ENCODE measurements at places on chromosomes 13 and 19.
A peak's percentile ranks its signal among the peaks of the same experiment; 100 is the strongest.

GRCh38 chr13:61275736-61276135 lies 139.9 kb downstream of the PCDH20 start:
- no peak for DNase-seq

DNA sequence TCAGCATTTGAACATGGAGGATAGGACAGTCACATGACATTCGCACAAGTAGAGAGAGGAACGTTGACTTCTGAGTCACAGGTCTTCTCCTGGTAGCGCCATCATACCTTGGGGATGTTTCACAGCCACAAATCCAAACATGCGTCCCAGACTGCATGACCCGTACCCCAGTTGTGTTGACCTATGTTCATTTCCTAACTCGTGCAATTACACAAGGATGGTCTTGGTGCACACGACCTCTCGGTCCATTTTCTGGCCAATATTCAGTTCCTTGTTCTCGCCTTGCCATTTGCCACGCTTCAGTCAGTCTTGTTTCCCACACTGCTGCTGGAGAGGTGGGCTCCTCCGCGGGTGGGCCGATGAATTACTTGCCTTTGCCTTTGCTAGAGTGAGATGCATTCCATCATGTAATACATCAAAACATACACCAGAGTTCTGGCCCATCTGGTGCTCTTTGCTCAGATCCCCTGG lies 87.3 kb downstream of the COL4A2 start:
- no peak for DNase-seq

DNA sequence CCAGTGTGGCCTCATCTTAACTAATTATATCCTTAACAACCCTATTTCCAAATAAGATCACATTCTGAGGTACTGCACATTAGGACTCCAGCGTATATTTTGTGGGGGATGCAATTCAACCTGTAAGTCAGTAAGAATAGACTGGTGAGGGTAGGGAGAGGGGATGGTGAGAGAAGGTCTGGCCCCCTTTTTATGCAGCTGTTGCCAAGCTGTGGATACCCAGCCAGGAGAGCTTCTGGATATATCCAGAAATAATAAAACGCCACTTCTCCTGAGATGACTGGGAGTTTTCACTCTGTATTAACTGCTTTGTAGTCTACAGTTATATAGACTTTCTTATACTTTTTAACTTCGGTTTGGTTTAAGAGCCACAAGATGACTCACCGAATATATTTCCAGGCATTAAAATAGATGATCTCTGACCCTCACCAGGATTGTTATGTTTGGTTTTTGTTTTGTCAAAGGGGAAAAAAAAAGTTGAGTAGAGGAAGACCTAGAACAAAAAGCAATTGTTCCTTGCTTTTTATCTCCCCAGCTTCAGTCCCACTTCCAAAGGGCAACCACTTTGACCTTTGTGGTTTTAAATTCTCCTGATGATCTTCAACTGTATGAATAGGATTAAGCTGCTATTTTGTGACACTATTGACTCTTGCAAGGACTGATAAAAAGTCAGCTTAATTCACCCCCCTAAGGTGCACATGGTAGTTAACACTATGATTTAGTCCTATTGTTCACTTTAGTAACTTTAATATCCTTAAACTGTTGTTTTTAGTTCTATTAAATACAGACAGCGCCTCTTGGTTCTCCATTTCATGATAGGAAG lies 3.1 kb upstream of the NEK3 start:
- no peak for DNase-seq

DNA sequence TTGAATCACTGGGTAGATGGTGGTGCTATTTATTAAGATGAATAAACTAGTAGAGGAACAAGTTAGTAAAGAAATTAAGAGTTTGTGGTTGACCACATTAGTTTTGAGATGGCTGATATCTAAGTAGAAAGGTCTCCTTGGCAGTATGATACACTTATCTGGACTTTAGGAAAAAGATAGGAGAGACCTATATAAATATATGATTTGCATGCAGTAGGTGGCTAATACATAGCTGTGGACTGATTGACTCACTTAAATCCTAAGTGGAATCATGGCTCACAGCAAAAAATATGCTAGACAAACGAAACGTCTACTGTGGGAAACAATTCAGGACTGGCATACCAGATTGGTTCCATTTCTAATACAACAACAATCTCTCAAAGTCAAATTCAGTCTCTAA lies 92.0 kb downstream of the CAB39L start:
- DNase-seq: no peak

DNA sequence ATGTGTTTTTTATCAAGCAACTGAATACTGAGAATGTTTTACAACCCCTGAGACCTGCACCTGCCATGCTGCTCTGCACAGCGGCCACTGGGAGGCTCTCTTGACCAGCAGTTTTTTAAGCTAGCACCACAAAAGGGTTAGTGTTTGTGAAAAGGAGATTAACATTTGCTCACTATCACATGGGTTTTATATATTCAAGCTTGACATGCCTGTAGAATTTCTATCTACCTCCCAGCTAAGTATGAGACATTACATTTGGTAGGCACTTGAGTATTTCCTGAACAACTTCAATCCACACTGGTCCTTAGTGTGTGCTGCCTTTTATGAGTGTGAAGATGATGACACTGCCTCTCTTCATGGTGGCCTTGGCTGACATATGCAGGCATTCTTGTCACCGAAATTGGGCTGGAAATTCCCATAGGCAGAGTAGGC lies 1238.9 kb downstream of the UQCRFS1 start:
- DNase-seq: peak; percentile 22

- no peak for DNase-seq
These were observed 9.2 kb downstream of the ZNF223 start for GRCh38 chr19:44061038-44061437.

DNA sequence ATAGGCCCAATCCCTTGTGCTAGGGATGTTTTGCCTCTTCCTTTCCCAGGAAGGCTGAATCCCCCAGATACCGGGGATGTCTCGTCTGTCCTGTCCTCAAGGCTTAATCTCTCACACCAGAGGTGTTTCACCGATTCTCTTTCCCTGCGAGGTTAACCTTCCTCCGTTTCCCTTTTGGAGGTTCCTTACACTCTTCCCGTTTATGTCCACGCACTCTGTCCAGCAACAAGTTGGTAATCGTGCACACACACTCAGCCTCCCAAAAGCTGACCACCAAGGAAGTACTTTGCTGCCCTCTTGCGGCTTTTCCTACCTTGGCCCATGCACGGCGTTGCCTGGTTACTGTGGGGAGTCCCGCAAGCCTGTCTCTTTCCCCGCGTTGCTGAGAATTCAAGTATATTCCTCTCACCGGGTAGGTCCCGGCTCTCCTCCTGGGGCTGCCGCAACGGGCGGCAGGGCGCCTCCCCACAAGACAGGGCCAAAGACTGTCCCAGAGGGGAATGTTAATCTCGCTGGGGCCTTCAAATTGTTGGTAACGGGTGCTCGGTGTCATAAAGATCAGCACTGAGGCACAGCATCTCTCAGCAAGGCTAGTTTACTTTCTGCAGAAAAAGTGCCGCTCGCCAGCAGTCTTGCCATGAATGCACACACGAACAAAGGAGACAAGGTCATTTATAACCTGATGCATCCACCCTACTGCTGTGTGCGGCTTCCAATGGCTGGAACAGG lies 36.7 kb upstream of the CD177 start:
- no peak for DNase-seq

DNA sequence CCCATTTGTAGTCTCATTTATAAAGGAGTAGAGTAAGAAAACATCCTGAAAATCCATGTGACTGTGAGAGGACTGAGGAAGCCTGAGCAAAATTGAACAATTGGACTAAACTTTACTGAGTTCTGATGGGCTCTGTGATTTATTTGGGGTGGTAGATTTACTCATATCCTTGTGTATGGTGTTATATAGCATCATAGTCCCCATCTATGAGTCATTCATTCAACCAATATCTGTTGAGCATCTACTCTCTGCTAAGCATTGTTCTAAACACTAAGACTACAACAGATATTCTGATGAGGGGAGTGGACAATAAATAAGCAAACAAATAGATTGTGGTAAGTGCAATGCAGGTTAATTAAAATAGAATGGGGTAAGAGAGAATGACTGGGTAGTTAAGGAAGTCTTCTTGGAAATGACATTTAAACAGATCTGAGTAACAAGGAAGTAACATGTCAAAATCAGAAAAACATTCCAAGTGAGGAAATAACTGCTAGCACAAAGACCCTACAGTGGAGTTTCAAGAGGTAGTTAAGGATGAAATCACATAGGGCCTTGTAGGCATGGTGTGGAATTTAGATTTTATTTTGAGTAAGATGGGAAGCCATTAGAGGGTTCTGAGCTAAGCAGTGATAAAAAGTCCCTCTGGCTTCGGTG lies 36.3 kb upstream of the MLNR start:
- DNase-seq: no peak

DNA sequence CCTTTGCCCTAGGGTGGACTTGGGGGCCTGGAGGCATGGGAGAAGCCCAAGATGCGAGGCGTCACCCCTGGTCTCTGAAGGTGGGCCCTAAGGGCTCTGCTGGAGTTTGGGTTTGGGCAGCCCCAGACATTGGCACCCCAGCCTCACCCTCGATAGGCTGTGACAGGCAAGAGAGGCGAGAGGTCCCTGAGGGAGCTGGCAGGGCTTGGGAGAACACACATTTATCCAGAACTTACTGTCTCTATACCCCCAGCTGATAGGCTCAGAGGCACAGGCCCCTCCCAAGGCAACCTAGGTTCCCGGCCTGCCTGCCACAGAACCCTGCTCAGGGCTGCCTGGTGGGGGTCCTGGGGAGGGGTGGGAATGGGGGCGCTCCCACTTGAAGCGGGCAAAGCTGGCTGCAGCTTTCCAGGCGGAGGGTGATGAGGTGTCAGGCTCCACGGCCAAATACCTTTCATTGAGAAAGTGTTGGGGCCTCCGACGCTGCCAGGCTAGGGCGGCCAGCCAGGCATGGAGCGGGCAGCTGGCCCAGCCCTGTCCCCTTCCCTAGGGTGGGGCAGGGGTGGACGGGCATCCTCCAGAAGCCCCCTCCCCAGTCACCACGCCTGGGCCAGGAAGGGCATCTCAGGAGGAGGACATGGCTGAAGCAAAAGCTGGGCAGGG lies 9.7 kb downstream of the CILP2 start:
- DNase-seq: no peak

DNA sequence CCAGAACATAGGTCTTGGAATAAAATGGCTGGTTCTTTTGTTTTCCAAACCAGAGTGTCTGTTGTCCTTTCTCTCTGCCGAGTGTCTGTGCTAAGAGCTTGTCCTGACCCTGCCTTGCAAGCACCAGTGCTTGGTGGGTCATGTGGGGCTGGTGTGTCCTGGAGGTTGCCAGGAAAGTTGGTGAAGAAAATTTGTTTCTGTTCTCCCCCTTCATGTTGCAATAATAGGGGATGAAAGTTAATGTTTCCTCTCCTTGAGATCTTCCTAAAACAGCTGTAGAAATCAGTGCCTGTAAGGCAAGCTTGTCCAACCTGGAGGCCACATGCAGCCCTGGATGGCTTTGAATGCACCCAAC lies 2.7 kb downstream of the HAMP start:
- no peak for DNase-seq

DNA sequence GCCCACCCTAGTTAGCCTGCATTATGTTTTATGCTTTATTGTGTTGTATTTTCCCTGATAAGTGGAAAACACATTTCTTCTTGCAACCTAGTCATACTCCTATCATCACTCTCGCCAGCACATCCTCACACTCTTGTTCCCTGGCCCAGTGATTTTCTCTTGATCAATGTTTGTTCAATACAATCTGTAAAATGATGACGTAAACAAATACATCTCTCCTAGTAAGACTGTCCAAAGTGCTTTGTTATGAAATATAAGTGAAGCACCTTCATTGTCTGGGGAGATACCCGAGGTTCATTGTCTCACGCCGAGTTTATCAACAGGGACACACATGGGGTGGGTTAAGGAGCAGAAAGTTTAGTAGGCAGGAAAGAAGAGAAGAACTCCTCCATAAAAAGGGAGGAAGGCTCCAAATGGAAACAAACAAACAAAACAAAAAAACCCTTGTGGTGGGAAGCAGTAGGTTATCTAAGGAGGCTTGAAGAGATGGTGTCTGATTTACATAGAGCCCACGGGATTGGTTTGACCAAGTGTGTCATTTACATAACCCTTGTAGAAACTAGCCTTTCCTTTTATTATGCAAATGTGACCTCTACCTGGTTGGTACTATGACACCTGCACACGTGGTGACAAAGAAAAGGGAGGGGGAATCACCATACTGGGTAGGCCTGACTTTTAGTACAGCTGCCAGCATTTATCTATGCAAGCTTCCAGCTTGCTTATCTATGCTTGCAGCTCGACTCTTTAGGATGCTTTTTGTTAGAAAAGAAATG lies 1317.9 kb upstream of the SPRY2 start:
- DNase-seq: no peak

GRCh38 chr19:7921967-7922835 lies 2.1 kb downstream of the SNAPC2 start:
- no peak for DNase-seq

- no peak for DNase-seq
These were observed 5.4 kb upstream of the PPP1R37 start for GRCh38 chr19:45087531-45087930.

DNA sequence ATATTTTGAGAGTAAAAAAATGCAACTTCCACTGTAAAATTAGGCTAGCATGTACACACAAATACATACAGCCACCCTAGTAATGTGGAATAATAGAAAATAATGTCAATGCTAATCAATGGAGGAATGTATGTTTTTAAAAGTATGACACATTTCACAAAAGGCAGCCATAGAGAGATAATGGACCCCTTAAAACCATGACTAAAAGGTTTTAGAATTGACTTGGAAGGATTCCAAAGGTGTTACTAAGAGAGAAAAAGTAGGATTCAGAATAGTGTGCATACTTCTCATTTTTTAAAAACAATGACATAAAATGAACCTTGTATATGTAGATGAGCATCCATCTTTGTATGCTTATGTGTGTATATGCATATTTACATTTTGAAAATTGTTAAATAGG lies 597.9 kb upstream of the PCDH9 start:
- DNase-seq: no peak

DNA sequence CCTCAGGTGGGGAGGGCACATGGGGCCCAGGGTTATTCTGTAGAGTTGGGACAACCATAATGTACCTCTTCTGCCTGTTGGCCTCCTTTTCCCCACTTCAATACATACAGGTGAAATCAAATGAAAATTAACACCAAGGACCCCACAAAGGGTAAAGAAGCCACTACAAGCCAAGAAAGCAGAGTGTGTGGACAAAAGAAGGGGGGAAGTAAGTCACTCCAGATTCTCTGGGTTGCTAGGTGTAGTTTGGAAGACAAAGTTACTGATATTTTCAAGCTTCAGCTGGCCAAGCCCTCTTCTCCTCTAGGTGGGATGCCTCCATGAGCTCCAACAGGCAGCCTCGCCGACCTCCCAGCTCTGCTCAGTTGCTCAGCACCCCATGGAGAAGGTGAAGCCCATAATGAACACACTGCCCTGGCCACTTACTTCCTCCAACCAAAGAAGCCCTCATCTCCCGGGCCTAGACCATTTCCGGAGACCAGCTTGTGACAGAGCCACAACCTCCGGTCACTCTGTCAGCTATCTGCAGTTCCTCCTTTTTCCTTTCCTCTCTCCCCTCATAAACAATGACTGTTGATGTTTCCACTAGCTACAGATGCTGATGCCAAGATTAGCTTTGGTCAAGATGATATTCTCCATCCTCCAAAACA lies 66.8 kb upstream of the MED4 start:
- no peak for DNase-seq

- no peak for DNase-seq
These were observed 112.5 kb upstream of the UQCRFS1 start for GRCh38 chr19:29325241-29325975.

- DNase-seq: peak; percentile 60
These were observed 15.6 kb downstream of the TLE6 start for GRCh38 chr19:2992958-2993357.

Measured in NCI-H1436 (cell line).